ENCODE measurements at places on chromosomes 12 and 14.

- DNase-seq: no peak
Measured at GRCh38 chr14:100788942-100789341, 37.0 kb upstream of the MEG3 start.

GRCh38 chr12:81252228-81252627 lies 174.3 kb downstream of the ACSS3 start:
- no peak for DNase-seq

DNA sequence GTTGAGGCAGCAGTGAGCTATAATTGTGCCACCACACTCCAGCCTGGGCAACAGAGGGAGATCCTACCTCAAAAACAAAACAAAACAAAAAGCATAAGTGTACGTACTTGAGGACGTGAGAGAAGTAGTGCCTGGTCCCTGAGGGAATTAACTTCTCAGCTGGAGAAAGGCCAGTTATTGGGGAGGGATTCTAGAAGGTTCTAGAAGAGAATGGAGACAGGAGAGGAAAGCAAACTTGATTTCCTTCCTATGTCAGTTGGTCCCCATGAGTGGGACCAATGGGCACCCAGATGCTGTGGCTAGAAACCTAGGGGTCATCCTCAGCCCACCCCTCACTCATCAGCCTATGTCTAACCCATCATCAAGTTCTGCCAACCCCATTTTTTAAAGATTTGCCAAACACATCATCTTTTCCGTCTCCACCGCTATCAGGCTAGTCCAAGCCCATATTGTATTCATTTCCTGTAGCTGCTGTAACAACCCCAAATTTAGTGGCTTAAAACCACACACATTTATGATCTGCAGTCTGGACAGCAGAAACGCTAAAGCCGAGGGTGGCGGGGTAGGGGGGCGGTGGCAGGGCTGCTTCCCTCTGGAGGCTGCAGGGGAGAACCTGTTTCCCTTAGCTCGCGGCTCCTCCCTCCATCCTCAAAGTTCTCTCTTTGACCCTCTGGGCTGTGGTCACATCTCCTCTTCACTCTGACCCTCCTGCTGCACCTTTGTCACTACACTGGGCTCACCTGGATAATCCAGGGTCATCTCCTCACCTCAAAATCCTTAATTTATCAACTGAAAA lies 7.2 kb upstream of the RBM19 start:
- DNase-seq: no peak

- DNase-seq: no peak
Measured at GRCh38 chr14:20557212-20557542, 3.7 kb downstream of the RNASE9 start.

GRCh38 chr14:92830902-92831301 lies 36.8 kb downstream of the GOLGA5 start:
- DNase-seq: no peak

DNA sequence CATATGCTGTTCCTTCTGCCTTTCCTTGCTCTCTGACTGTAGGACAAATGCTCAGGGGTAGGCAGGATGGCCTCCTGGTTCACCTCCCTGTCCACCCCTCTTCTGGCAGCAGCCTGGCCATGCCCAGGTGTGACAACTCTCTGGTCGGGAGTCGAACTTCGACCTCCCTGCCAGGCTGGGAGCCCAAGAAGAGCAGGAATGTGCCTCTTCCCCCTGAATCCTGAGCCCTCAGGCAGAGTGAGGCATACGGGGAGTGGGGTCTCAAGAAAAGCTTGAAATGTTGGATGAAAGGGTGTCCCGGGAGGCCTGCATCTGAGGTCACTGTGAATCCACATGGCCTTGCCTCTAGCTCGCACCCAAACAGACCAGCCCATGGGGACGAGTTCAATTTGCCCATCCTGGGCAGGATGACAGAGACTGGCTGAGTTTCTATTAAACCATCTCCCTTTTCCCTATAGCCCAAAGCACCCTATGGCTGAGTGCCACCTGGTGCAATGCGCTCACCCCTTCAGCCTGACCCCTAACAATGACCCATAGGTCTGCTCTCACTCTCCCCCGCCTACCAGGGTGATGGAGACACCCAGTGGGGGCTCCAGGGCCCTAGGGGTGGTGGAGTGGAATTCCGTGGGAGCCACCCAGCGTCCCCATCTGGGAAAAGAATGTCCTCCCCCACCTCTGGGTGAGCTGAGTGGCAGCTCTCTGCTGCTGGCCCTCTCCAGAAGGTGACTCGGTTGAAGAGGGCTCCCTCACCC lies 52.9 kb upstream of the DIO3 start:
- DNase-seq: no peak

DNA sequence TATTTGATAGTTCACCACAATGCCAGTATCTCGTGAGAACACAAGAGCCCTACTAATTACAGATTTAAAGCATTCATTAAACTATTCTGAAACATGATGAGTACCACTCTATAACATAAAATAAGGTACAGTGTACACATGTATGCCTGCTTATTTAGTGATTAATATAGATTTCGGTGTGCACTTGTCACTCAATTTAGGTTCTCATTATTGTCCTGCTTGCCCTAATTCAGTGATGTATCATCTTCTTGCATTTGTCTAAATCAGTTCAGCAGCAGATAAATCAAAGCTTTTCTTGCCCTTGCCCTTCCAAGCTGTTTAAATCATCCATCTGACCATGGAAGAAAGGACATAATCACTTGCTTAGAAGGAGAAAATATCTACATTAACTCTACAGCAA lies 359.7 kb downstream of the GXYLT1 start:
- DNase-seq: no peak

- no peak for DNase-seq
Measured at GRCh38 chr12:88142610-88142991, 494 bp downstream of the TMTC3 start.

GRCh38 chr14:100840286-100841065 lies 14.6 kb downstream of the MEG3 start:
- no peak for DNase-seq

GRCh38 chr12:104172570-104172947 lies 34.5 kb upstream of the NFYB start:
- DNase-seq: no peak

GRCh38 chr14:102209224-102209966 lies 69.7 kb downstream of the WDR20 start:
- no peak for DNase-seq

GRCh38 chr12:107493135-107493494 lies 192.5 kb upstream of the PWP1 start:
- DNase-seq: no peak

- DNase-seq: no peak
Measured at GRCh38 chr12:85156569-85156968, 120.4 kb downstream of the LRRIQ1 start.

DNA sequence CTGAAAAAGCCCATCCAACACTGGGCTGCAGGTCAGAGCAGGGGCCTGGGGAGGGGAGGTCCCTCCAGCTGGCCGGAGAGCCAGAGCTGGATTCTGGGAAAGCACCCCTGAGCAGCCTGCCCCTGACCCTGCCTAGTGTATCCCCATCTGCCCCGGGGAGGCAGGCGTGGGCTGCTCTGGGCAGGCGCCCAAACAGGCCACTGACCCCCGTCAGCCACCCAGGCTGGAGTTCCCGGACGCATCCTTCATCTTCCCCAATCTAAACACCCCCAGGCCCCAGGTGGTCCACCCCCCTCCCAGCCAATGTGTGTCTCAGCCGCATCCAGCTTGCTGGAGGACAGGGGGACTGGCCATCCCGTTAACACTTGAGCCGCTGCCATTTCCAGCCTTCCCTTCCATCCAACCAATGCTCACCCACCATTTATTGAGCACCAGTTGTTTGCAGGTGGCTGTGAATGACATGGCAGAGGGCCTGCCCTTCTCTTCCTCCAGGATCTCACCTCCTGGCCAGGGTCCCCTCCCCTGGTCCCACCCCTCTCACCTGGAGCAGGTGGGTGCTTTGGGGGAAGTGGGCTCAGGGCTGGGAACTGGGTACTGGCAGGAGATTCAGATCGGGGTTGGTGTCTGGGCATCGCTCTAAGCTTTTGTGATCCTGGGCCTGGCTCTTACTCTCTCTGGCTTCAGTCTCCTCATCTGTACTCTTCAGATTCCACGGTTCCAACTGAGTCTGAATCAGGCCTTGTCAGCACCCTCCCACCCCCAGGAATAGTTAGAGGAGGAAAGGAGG lies 743 bp upstream of the DTX1 start:
- DNase-seq: no peak

- DNase-seq: no peak
Measured at GRCh38 chr12:108630481-108631207, 3.0 kb downstream of the SELPLG start.

- no peak for DNase-seq
Measured at GRCh38 chr12:1811281-1811947, 9.0 kb upstream of the LRTM2 start.

- DNase-seq: no peak
Measured at GRCh38 chr12:30100741-30101140, 317.0 kb upstream of the TMTC1 start.

All from stimulated activated CD4-positive, alpha-beta T cell treated with anti-CD3 and anti-CD28 coated beads, TNF-alpha, amount 100 ng/mL, for 1 hour (primary cell).